Esophagus muscularis mucosa (tissue), 4 donors: ENCODE measurements at places on chromosomes 7 and 10. TPM values are rescaled to one million over a fixed set of nuclear protein-coding genes. Genes with fewer than 3 reads are reported as not detected.

DNA sequence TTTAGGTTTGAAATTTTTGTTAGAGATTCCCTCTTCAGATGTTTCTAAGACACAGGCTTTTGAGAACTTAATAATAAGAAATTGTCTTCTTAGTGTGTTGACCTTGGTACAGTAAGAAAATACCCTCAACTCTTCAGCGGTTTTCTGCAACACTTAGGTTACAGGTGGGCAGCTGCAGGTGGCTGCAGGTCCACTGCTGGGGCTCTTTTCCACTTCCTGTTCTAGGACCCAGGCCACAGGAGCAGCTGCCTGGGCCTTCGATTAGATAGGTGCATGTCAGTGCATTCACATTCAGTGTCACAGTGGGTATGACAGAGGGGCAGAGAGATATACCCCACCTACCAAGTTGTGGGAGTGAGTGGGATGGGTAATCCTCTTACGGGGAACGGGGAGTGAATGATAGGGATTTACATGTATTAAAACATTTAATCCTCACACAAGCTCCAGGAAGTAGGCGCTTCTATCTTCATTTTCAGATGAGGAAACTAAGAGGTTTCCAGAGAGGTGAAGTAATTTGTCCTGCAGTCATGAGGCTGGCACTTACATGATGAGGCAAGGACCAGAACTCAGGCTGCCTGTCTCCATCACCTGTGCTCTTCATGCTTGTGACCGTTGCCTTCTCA is 20.2 kb upstream of the SUV39H2 start:
- peaks cover 66% of the 10 kb centered on the region for H3K36me3 ChIP-seq
- H3K4me3 ChIP-seq = no peak overlapping the region
- H3K27me3 ChIP-seq = no peaks in the 10 kb centered on the region
- H3K27ac ChIP-seq = no peak overlapping the region

GRCh38 chr10:30215623-30216022 is 133.5 kb downstream of the MTPAP start:
- no peak overlapping the region for H3K27ac ChIP-seq
- DNase-seq = no peak
- H3K36me3 ChIP-seq = no peaks in the 10 kb centered on the region
- H3K4me3 ChIP-seq = peak overlapping the region; percentile 1
- no peaks in the 10 kb centered on the region for H3K27me3 ChIP-seq

DNA sequence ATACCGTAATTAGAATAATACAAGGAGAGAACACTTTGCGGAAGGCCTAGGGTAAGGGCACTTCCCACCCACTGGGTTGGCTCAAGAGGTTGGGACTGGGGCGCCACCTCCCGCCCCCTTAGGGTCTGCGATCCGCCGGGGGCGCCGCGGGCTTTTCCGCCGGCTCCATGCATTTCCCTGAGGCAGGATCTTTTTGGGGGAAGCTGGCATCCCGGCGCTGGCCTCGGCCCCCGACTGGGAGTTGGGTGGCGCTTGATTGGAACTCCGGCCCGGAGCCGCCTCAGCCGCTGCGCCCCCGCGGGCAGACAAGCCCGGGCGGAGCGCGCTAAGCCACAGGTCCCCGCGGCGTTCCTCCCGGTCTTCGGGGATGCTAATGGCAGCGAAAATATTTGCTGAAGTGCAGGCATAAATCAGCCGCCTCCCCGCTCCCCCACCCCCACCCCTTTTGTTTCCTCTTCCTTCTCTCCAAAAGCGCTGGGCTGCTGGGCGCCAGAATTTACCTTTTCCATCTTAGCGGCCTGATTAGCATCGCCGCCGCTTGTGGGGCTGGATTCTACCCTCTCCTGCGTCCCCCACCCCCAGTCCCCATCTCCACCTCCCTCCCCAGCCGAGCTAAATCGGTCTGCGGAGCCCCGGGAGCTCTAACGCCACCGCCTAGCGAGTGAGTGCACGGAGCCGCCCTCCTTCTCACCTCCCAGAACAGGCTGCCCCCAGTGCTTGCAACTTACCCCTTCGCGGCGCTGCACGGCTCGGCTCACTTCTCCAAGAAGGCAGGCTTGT is 5.1 kb downstream of the UNC5B start:
- H3K27ac ChIP-seq = peak overlapping the region; percentile 50
- no peaks in the 10 kb centered on the region for H3K27me3 ChIP-seq
- no peak for DNase-seq

GRCh38 chr10:59360605-59361405 is 1.5 kb downstream of the FAM13C start:
- H3K27me3 ChIP-seq = no peaks in the 10 kb centered on the region
- peak overlapping the region; percentile 80 for H3K4me3 ChIP-seq
- H3K27ac ChIP-seq = peak overlapping the region; percentile 94
- peaks cover 37% of the 10 kb centered on the region for H3K4me1 ChIP-seq
- peaks cover under 1% of the 10 kb centered on the region for H3K36me3 ChIP-seq

- peaks cover 11% of the 10 kb centered on the region for H3K4me1 ChIP-seq
- no peak overlapping the region for H3K27ac ChIP-seq
- no peaks in the 10 kb centered on the region for H3K36me3 ChIP-seq
- H3K4me3 ChIP-seq = no peak overlapping the region
These were observed 178.5 kb downstream of the AMPH start for GRCh38 chr7:38452681-38453108.

DNA sequence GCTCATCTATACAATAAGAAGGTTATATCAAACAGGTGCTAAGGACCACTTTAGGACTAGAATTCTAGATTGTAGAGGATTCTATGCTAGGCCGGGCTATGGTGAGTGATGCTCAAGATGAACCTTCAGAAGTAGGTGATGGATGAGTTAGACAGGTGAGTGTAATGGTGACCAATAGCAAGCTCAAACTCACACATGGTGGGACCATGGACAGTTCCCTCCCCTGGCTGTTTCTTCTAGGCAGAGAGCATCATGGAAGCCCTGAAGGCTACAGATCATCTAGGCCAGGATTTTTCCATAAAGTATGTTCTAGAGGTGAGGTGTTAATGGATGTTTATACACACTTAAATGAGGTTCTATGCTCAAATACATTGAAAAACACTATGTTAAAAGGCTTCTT is 162.2 kb upstream of the WDR11 start:
- no peak overlapping the region for H3K27ac ChIP-seq
- no peaks in the 10 kb centered on the region for H3K4me1 ChIP-seq
- DNase-seq = no peak
- H3K36me3 ChIP-seq = no peaks in the 10 kb centered on the region

GRCh38 chr10:75427951-75428350 is 3.5 kb upstream of the LRMDA start:
- no peak overlapping the region for H3K4me3 ChIP-seq
- no peaks in the 10 kb centered on the region for H3K36me3 ChIP-seq
- H3K27me3 ChIP-seq = no peaks in the 10 kb centered on the region
- no peak for DNase-seq
- H3K4me1 ChIP-seq = peaks cover 55% of the 10 kb centered on the region
- H3K27ac ChIP-seq = peak overlapping the region; percentile 56

Gene HPSE2
- total RNA-seq = 46.5 TPM

Gene LRWD1
- 32.7 TPM for total RNA-seq

Gene MRPS33
- 13.6 TPM for total RNA-seq

Gene GIMAP6
- total RNA-seq = 37.4 TPM

Gene ERV3-1
- total RNA-seq = 11.6 TPM

Gene PCBD1
- total RNA-seq = 60.0 TPM
